ENCODE measurements at places on chromosomes 16 and 17.

DNA sequence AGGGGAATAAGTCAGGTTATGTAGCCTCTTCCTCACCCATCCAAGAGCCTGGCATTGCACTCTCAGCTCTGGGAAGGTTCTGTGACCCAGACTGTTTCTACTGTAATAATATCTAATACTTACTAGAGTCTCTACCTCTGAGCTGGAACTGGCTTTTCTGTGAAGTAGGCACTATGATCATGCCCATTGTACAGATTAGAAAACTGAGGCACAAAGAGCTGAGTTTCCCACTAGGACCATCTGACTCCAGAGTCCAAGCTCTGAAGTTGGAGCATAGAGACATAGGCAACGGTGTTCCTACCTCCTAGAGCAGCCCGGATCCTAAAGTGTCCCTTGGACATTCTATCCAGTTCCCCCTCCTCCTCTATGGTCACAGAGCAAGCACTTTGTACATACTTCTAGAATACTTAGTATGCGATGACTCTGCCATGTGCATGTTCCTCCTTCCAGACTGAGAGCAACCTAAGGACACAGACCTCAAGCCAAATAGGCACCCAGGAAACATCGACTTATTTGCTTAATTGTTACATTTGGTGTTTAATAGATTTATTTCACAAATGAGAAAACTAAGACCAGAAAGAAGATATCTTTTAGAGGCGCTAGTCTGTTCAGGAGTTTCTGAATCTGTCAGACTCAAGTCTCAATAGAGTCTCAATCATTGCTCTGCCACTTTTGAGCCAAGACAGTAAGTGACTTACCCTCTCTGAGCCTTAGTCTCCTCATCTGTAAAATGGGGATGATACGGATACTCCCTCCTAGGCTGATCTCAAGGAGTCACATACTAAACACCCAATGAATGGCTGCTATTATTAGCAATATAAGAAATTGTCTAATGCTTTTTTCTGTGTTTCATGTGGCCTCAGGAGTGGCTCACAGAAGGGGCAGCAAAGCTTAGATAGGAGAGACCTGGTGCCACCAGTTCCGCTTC, 3.6 kb downstream of the CLEC19A start:
- no peak for DNase-seq

GRCh38 chr17:68955181-68955841, at the start of gene ABCA8:
Gene ABCA8, minus strand, starts transcription at chr17:68955392. Its CDS starts 13,358 bp downstream, at chr17:68942034.
- DNase-seq, result no peak

GRCh38 chr17:73586275-73586832, 57.9 kb downstream of the SDK2 start:
- no peak for DNase-seq

- no peak for DNase-seq
Measured at GRCh38 chr17:67260170-67260987, 15.4 kb upstream of the HELZ start.

GRCh38 chr17:73404246-73404645, 92.4 kb upstream of the CDC42EP4 start:
- no peak for DNase-seq

DNA sequence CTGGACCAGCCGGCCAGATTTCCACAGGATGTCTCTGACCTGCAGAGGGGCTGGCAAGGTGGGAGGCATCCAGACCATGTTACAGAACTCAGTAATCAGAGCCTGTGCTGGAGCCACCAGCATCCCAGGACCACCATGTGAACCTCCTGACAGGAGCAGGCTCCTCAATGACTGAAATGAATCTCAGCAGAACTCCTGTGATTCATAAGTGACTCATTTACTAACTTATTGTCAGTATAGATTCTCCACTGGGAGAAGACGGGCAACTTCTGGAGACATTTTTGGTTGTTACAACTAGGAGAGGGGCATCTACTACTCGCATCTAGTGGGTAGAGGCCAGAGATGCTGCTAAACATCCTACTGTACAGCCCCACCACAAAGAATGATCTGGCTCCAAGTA, 3.1 kb upstream of the WWOX start:
- DNase-seq, result no peak

DNA sequence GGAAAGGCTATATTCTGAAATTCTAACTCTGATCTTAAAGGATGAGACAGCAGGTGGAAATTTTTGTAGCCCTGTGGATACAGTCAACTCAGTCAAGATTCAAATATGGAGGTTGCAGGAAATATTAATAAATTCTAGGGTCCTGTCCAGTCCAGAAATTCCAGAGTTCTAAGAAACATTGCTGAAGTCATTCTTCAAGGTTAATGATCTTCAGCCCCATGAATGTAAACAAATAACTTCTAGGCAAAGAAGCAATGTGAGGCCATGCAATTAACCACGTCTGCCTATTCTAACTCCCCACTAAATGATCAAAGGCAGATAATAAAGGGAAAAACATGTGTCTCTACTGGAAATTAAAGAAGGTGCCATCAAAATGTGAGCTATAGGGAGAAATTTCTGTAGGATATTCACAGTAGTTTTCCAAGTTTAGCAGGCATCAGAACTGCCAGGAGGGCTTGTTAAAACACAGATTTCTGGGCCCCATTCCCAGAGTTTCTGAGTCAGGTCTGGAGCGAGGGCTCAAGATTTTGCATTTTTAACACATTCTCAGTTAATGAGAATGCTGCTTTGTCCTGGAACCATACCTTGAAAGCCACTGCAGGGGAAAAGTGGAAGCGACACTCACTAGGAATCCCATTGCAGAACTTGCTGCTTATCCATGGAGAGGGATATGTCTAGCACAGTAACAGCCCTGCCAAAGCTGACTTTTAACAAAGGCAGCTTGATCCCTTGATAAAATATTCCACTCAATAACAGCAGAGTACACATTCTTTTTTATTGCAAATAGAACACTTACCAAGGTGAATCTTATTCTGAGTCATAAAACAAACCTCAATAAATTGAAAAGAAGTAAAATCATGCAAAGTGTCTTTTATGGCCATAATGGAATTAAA, 61.8 kb downstream of the DNAH3 start:
- DNase-seq, result no peak

- no peak for DNase-seq
Measured at GRCh38 chr17:35752945-35753764, at the start of gene GAS2L2. Gene GAS2L2, minus strand, starts transcription at chr17:35753239. Its CDS starts 389 bp downstream, at chr17:35752850.

DNA sequence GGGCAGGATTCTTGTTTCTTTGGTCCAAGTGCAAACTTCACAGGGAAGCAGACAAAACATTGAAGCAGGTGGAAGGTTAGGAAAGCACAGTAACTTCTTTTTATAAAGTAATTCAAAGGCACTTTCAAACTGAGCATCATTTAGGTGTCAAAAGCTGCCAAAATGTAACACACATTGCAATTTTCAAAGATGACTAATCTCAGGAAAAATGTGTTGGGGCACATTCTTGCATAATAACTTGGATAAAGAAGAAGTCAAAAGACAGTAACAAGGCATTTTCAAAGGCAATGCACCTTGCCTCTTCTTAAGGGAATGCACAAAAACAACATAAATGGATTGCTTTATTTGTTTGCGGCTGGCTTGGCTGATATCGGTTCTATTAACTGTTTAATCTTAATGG, 3.6 kb downstream of the KCNJ2 start:
- DNase-seq, result no peak

- no peak for DNase-seq
Measured at GRCh38 chr17:42227849-42228700, 33.8 kb upstream of the GHDC start.

DNA sequence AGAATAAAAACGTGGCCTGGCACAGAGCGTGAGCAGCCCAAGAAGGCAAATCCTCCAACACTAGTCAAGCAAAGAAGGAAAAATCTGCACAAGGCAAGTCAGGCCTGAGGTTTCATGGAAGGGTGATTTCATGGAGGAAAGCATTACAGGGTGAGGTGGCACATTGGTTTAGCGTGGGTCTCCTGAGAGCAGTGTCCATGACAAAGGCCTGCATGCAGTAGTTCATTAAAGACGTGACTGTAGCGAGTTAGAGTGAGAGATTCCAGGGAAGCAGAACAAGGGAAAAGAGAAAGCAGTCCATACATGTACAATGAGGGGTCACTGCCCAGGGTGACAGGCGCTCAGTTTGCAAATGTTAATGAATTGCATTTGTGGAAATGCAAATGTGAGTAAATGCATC, 285.0 kb upstream of the ERCC4 start:
- no peak for DNase-seq

GRCh38 chr17:34306466-34306865, 12.8 kb upstream of the CCL8 start:
- DNase-seq, result no peak

DNA sequence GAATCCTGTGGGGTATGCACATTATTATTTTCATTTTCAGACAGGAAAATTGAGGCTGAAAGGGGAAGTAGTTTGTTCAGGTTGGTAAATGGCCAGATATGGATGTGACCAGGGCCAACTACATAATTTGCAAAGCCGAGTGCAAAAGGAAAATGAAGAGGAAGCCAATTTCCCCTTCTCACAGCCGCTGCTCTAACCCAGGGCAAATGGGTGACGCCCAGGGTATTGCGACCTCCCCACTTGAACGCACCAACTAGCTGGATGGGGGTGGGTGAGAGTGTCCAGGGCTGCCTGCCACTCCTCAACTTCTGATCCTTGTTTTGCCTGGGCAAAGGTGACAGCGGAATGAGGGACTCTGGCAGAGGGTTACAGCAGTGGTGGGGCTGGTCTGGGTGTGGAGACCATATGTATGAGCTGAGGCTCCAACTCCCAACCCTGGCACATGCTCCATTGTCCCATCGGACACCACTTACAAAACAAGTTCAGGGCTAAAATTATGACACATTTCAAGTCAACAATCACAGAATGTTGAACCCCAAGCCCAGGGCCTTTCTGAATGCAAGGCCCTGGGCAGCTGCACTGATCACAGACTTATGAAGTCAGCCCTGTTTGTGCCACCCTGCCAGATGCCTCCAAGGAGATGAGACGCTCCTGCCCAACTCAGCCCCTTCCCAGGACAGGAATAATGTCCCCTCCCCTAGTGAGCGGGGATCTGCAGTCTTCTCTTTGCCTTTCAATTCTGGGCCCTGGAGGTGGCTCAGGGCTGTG, 1.7 kb downstream of the ANKRD40CL start:
- DNase-seq, result no peak

GRCh38 chr17:2712300-2713043, 908 bp upstream of the CLUH start:
- DNase-seq, result no peak

DNA sequence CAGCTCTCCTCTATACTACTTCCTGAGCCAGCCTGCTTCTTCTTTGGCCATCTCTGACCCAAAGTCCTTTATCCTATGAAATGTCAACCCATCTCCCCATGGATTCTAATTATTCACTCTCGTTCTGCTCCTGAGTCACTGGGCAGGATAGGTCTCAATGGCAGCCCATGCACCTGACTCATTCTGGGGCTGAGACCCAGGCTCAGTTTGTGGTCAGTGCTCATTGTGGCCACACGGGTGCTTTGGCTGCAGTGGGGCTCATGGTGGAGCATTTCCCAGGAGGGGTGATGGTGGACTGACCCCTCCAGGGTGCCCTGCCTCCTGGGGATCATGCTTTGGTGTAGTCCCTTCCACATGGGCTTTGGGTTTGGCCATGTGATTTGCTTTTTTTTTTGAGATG, 154.8 kb upstream of the WSCD1 start:
- no peak for DNase-seq

DNA sequence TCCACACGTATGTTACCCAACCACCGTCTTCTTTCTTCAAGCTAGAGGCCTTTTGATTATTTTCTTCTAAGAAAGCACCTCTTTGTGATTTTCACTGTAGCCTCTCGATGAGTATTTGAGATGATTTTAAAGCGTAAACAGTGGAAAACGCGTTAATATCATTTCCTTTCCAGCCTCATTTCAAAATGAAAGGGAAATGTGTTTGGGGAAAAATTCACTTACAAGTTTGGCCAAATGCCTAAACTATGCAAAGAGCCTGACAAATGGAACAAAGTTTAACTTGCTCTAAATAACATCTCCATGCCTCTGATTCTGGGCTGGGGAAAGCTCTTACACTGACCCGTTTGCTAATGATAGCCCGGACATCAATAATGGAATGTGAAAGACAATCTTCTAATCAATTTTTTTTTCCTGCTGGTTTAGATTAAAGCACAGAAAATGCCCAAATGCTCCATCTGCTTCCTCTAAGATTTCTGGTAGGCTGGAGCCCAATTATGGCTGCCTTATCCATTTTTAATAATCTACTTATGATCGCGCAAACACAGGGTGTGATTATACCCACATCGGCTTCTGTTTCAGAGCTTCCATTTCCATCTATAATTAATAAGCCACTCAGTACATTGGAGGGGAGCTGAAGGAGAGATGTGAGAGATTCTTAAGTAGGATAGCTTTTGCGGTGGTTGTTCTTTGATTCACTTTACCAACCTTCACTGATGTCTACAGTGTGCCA, 43.5 kb downstream of the HS3ST2 start:
- no peak for DNase-seq

DNA sequence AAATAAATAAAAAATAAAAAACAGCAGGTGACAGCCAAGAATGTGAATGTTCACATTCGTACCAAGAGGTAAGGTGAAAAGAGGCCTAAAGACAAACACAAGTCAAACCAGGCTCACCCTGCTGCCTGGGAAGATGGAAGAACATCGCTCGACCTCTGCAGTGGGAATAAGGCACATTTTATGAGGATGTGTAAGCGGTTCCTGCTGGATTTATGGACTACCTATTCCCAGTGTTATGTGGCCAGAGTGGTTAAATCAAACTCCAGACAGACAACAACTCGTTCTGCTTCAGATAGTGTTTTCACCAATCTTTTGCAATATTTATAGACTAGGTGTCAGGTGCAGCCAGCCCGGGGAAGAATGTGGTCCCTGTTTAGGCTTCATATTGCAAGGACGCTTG, 215.0 kb upstream of the HSBP1 start:
- DNase-seq, result no peak

DNA sequence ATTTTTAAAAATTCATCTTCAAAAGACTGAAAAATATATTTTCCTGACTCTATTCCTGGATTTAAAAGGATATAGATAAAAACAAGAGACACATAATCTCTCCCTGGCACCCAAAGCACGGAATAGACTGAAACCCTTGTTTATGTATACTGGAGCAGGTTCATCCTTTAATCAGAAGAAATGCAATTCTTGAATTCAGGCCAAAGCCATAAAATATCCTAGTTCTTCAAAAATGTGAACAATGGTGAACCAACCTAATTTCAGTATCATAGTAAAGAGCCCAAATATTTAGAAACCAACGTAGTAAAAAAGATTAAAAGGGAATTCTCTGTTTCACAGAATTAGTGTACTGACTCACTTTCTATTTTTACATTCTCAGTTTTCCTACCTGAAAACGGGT, 188.5 kb upstream of the C17orf78 start:
- DNase-seq, result no peak

GRCh38 chr16:10239640-10240039, 57.4 kb upstream of the GRIN2A start:
- DNase-seq, result no peak

- no peak for DNase-seq
Measured at GRCh38 chr17:70130289-70130688, 39.0 kb upstream of the KCNJ2 start.

DNA sequence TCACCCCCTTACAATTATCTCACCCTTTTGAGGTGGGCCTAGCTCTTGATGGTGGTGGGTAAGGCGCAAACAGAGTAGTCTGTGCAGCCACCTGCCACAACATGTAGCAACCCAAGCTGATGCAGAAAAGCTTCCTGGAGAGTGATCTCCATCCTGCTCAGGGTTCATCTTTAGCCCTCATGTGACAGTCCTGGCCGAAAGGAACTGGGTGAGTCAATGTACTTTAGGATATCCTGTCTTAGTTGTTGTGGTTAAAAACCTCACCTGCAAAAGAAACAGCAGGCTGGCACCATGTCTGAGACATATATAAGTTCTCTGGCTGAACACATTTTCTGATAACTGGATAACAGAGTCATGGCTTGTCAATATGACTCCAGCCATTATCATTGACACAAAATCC, 183.5 kb upstream of the CPHXL start:
- DNase-seq, result no peak

All from CD4-positive, alpha-beta T cell treated with Interleukin-10 for 1 hour (primary cell).